Heart right ventricle (tissue), 16 donors: ENCODE measurements at places on chromosomes 2 and 18. TPM values are rescaled to one million over a fixed set of nuclear protein-coding genes. Genes with fewer than 3 reads are reported as not detected.

GRCh38 chr2:127098711-127099110, 8.2 kb downstream of the BIN1 start:
- no peak for DNase-seq

DNA sequence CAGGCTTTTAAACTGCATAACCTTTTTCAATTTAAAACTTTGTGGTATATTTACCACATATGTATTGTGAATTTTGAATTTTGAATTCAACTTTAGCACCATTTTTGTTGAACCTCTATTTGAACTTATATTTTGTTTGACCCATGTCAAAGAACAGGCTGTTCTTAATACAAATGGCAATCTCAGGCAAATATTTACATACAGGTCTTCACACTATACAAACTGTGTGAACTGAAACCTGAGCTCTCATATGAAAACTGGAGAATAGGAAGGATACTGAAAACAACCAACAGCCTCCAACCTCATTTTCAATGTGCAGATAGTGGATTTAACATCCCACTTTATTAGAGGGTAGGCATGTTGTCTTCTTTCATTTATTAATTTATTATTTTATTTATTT, 491.8 kb downstream of the KCNJ3 start:
- no peak for DNase-seq

GRCh38 chr18:36028859-36029258, 38.5 kb downstream of the RPRD1A start:
- DNase-seq: no peak

The FIGN gene
- total RNA-seq: 10.4 TPM

The PLCD4 gene
- total RNA-seq: 1.4 TPM
